Stimulated activated CD4-positive, alpha-beta T cell treated with anti-CD3 and anti-CD28 coated beads, Interleukin-15, amount 100 ng/mL, for 1 hour (primary cell): ENCODE measurements at places on chromosomes 3 and 15.

- DNase-seq = no peak
These were observed 174.2 kb upstream of the ATP11B start for GRCh38 chr3:182618981-182619591.

DNA sequence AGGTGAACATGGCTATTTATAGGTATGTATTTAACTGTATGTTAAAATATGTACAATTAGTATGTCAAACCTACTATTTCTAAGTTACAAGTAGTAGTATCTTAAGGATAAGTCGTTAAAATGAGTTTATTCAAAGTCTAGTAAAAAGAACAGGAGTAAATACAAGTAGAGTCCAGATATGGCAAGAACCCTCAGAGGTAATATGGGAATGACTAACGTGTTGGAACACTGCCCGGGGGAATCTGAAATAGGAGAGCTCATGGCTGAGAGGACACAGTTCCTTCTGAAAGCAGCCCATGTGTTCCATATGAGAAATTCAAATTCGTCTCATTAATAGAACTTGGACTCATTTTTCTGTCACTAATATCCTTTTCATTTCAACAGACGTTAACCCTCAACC lies 158.8 kb downstream of the CLSTN2 start:
- DNase-seq = no peak

DNA sequence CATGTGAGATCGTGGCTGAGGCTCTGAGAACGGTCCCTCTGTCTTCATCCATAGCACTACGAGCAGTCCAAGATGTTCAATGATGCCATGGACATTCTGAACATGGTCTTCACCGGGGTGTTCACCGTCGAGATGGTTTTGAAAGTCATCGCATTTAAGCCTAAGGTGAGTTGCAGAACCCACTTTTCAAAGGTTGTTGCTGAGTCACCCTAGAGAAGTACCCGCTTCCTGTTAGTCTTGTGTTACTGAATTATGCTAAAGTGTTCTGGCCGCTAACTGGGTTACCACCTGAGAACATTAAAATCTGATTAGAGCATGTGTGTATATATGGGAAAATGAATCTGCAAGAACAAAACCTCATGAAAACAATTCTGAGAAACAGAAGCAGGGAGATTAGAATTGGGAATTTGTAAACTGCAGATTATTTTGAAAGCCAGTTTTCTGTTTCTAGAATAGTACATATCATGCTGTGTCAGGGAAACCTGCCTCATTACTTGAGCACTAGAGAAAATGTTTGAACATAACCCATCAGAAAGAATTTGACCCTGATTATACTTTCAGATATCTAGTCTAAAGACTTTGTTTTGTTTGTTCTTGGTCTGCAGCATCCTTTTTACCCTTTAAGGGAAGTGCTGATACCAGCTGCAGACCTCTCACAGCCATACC lies 92.6 kb downstream of the CHDH start:
- DNase-seq = no peak

- no peak for DNase-seq
These were observed 25.5 kb downstream of the B3GNT5 start for GRCh38 chr3:183278479-183279088.

GRCh38 chr3:195806211-195806915 lies 5.4 kb downstream of the MUC4 start:
- no peak for DNase-seq

DNA sequence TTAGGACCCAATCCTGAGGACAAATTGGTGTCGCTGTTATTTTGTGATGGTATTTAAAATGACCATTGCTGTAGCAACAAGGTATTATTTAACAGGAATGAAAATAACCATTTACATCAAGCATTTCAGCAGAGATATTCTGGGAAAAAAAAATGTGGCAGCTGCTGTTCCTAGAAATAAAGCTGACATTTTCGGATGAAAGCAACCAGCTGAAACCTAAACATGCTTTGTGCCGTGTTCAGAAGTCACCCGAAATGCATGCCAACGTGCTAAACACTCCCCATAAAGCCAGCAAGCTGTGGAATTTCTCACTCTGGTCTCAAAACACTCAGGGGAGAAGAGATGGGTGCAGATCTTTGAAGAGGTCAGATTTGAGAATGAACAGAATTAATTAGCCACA lies 31.5 kb upstream of the TAFA4 start:
- DNase-seq = no peak

- DNase-seq = no peak
These were observed 290.4 kb upstream of the STT3B start for GRCh38 chr3:31242026-31242960.

DNA sequence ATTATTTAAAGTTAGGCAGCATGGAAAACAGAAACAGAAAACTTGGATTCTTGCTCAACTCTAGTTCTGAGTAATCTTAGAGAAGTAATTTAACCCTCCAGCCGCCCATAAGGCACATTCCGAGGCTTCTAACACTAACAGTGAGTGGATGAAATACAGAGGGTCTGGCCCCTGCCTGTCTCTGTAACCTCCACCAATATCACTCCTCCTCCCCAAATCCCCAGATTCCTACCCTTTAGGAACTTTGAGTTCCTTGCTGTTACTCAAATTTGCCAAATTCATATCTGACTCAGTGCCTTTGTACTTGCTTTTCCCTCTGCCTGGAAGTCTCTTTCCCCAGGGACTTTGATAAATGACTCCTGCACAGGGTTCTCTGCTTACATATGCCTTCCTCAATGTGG lies 112.5 kb upstream of the TGFBR2 start:
- DNase-seq = no peak

- DNase-seq = no peak
These were observed 459.7 kb upstream of the ZNF385D start for GRCh38 chr3:22210693-22211092.

DNA sequence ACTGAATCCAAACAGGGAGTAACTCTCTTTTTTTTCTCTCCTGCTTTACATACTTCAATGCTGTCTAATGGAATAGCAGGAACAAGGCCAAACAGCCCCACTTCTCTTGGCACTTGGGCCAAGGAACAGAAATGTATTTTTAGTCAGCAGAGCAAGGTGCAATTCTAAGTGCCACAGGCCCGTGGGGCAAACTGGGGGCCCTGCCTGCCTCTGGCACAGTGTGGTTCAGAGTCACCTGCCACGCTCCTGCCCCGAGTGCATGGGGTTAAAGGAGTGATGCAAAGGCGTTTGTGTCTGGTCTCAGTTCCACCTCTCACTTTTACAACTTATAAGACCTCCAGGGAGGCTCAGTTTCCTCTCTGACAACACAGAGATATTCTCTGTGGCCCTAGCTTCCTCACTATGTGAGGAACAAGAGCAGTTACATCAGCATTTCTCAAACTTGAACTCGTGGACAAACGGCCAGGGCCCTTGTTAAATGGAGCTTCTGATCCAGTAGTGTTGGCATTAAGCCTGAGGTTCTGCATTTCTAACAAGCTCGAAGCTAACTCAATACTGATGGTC lies 51.3 kb downstream of the LRIG1 start:
- DNase-seq = no peak

DNA sequence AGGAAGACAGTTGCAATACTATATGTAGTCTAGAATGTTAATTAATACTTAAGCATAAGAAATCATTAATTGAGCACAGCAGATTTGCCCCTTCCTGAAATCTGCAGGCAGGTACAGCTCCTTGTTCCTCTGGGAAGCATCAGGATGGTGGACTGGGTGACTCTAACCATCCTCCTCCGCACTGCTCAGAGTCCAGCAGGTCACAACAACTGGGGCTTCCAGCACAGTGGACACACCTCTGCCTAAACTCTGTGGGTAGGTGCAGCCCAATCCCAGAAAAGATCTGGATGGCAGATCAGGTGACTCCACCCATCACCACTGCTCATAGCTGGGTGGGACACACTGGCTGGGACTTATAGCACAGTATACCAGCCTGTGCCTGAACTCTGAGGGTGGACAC lies 189.9 kb upstream of the TMCO5A start:
- DNase-seq = no peak

DNA sequence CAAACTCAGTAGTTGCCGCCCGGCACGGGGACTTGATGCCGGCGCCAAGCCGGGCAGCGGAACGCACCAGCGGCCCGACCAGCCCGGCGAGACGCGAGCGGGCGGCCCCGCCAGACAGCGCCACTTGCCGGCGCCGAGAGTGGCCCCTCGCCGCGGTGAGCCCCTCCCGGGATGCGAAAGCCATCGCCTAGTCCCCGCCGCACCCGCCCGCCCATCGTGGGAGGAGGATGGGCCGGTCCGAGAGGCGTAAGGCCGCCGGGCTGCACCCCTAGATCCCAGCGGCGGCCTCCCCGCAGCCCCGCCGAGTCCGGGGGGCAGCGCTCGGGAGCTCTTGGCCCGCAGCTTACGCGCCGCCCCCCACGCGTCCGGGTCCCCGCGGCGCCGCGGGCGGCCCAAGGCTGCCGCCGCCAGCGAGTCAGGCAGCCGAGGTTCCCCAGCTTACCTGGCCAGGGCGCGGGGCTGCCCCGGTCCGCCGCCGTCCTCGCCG lies 609 bp downstream of the GOLGA8A start:
- DNase-seq = peak; percentile 29

DNA sequence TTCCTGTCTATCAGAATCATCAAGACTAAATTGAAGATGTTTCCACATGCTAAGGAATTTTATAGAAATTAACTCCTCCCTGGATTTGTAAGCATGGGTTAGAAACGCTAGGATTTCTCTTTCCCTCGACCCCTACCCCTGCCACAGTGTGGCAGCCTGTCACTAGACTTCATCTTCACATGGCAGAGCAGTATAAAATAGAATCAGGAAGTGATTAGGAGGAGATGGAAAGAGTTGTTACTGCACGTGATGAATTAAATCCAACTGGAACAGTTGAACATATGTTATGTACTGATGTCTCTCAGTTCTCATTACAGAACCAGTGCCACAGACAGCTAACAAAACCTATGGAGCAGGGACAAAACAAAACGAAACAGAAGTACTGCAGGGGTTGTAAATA lies 130.0 kb upstream of the BNIP2 start:
- no peak for DNase-seq

GRCh38 chr15:42080919-42081830 lies 13.2 kb downstream of the PLA2G4D start:
- DNase-seq = no peak

- DNase-seq = no peak
These were observed 14.5 kb upstream of the SLC41A3 start for GRCh38 chr3:126098391-126098858.

GRCh38 chr15:89016549-89017041 lies 71.7 kb upstream of the ABHD2 start:
- no peak for DNase-seq

DNA sequence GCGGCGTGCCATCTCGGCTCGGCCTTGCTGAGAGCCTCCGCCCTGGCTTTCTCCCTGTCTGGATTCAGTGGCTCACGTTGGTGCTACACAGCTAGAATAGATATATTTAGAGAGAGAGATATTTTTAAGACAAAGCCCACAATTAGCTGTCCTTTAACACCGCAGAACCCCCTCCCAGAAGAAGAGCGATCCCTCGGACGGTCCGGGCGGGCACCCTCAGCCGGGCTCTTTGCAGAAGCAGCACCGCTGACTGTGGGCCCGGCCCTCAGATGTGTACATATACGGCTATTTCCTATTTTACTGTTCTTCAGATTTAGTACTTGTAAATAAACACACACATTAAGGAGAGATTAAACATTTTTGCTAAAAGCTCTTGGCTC lies 54.1 kb downstream of the PLXNA1 start:
- DNase-seq = no peak

GRCh38 chr3:9846231-9846630 lies 2.4 kb upstream of the RPUSD3 start:
- DNase-seq = no peak

DNA sequence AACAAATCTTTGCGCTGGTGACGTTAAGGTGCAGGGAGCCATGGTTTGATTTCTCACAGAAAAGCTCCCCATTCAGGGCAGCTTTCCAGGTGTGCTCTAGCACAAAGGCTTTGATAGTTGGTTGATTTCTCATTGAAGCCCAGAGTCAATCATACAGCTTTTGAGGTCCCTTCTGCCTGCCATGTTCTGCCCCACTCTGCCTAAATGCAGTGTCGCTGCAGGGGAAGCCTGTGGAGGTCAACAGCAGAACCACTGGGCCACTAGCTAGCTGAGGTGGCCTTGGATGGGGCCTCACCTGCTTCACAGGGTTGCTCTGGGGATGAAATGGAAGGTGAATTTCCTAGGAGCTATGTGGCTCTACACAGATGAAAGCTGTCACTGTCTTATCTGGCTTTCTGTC lies 278.3 kb downstream of the TLE3 start:
- DNase-seq = no peak

DNA sequence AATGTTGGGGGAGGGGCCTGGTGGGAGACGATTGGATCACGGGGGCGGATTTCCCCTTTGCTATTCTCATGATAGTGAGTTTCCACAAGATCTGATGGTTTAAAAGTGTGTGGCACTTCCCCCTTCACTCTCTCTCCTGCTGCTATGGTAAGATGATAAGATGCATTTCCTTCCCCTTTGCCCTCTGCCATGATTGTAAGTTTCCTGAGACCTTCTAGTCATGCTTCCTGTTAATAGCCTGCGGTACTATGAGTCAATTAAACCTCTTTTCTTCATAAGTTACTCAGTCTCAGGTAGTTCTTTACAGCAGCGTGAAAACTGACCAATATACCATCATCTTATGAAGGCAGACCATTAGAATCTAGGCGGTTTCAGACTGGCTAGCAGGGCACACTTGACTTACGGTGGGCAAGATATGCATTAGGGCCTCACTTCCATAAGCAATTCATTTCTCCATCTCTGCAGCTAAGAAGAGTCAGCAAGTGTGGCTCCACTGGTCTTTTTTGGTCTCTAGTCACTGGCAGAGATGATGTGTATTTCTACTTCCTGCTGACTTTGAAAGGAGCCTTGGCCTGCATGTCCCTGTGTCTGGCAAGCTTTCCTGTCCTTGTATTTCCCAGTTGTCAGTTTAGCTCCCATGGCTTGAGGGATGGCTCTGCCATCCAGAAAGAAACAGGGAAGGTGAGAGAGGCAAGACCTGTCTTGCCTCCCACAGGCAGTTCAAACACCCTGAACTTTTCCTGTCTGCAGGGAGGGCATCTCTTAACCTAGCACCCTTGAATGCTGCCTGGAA lies 109.0 kb upstream of the ADAMTS9 start:
- DNase-seq = no peak

- no peak for DNase-seq
These were observed 182.6 kb upstream of the ROPN1 start for GRCh38 chr3:124174476-124174875.

- no peak for DNase-seq
These were observed 134.0 kb downstream of the FHIT start for GRCh38 chr3:61117045-61117898.

- no peak for DNase-seq
These were observed 374.1 kb downstream of the FHIT start for GRCh38 chr3:60877188-60877587.

DNA sequence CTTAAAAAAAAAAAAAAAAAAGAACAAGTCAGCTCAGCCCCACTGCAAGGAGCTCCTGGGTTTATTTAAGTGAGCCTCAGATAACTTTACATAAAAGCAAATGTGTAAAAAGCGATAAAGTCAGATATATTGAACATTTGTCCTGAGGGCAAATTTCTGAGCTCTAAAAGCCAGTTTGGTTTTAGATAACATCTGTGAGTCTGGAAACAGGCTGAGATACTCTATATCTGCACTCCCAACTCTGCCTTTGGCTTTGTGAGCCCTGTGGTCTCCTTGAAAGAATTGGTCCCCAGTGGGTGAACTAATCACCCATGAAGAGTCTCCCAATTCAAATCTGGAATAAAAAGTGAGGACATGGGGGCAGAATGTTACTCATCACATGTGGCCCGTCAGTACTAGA lies 104.6 kb downstream of the APBA2 start:
- DNase-seq = no peak
